ENCODE measurements at places on chromosomes 4 and X. TPM values are rescaled to one million over a fixed set of nuclear protein-coding genes. Genes with fewer than 3 reads are reported as not detected.
A peak's percentile ranks its signal among the peaks of the same experiment; 100 is the strongest.

DNA sequence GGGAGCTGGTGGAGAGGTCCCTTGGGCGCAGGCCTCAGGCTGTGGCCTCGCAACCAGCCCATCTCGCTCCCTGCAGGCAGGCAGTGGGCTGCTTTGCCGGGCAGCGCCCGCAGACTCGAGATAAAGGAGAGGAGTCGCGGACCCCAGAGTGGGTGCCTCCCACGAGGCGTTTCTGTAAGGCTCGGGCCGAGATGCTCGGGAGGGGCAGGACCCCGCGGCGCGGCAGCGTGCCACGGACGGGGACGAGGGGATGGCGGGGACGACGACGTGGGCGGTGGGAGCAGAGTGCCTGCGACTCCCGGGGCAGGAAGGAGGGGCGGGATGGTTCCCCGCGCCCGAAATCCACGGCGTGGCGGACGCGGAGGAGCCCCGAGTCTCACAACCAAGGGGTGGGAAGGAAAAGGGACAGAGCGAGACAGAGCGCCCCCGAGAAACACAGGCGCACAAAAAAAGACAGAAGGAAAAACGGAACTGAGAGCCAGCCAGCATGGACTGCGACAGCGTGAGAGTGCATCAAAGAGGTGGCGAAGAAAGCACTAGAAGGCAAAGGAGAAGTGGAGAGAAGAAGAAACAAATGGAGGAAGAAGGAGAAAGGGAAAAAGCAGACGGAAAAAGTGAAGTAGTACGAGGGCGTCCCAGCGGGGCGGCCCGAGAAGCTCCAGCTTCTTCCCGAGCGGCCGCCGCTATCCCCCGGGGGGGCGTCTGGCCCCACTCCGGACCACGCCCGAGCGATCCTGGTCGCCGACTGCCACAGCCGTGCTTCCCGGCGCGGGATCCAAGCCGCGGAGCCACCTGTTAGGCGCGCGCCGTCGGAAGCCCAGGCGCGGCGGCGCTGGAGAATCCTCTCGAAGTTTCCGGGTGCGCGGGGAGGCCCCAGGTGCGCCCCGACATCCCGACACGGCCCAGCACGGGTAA lies 1.5 kb downstream of the BEND4 start:
- no peaks in the 10 kb centered on the region for H3K4me1 ChIP-seq
- H3K27me3 ChIP-seq, result peaks cover 47% of the 10 kb centered on the region
- no peak overlapping the region for H3K27ac ChIP-seq
- no peaks in the 10 kb centered on the region for H3K36me3 ChIP-seq
- no peak for DNase-seq

GRCh38 chrX:122115604-122116003 lies 1068.2 kb downstream of the GLUD2 start:
- no peak for DNase-seq
- no peak overlapping the region for H3K27ac ChIP-seq
- H3K4me1 ChIP-seq, result no peaks in the 10 kb centered on the region
- H3K4me3 ChIP-seq, result no peak overlapping the region
- H3K36me3 ChIP-seq, result no peaks in the 10 kb centered on the region
- no peaks in the 10 kb centered on the region for H3K27me3 ChIP-seq

GRCh38 chr4:187666034-187666433 lies 329.5 kb upstream of the ZFP42 start:
- no peak overlapping the region for H3K4me3 ChIP-seq
- H3K4me1 ChIP-seq, result no peaks in the 10 kb centered on the region
- no peak for DNase-seq

DNA sequence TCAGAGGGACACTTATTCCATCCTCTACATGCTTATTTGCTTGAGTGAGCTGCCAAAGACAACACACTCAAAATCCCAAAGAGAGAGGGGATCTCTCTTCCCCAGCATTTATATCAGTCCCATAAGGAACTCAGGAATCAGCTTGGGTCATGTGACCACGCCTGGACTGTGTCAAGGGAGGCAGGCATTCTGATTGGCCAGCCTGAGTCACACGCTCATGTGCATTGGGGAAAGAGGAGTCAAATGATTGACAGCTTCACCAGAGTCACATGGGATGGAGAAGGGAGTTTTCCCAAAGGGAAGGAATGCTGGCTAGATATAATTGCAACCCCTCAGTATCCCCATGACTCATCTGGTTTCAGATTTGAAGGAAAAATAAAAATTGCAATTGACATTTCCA lies 49.0 kb downstream of the RWDD4 start:
- H3K27me3 ChIP-seq, result no peaks in the 10 kb centered on the region
- no peak overlapping the region for H3K27ac ChIP-seq
- H3K4me1 ChIP-seq, result no peaks in the 10 kb centered on the region
- no peak for DNase-seq
- H3K36me3 ChIP-seq, result no peaks in the 10 kb centered on the region
- H3K4me3 ChIP-seq, result no peak overlapping the region

GRCh38 chr4:78566834-78567499 lies 15.4 kb downstream of the ANXA3 start:
- H3K36me3 ChIP-seq, result no peaks in the 10 kb centered on the region
- no peaks in the 10 kb centered on the region for H3K27me3 ChIP-seq

- no peaks in the 10 kb centered on the region for H3K36me3 ChIP-seq
- peak overlapping the region; percentile 37 for H3K4me3 ChIP-seq
- H3K27ac ChIP-seq, result no peak overlapping the region
- no peaks in the 10 kb centered on the region for H3K27me3 ChIP-seq
- H3K4me1 ChIP-seq, result no peaks in the 10 kb centered on the region
Measured at GRCh38 chr4:15478724-15479088, 9.0 kb downstream of the CC2D2A start.

GRCh38 chrX:45571453-45571852 lies 370.8 kb upstream of the DIPK2B start:
- no peak overlapping the region for H3K4me3 ChIP-seq
- no peak overlapping the region for H3K27ac ChIP-seq

The HTN3 gene
- not detected for total RNA-seq

The GABRG1 gene
- total RNA-seq, result not detected

The RBM46 gene
- total RNA-seq, result not detected

The XAGE1A gene
- not detected for total RNA-seq

The AFF2 gene
- total RNA-seq, result 0.05 TPM

The FAT1 gene
- total RNA-seq, result 2.3 TPM
